ENCODE measurements at places on chromosomes 6 and 20.

GRCh38 chr6:150403458-150404246 is 34.8 kb downstream of the IYD start:
- DNase-seq: peak; percentile 65

DNA sequence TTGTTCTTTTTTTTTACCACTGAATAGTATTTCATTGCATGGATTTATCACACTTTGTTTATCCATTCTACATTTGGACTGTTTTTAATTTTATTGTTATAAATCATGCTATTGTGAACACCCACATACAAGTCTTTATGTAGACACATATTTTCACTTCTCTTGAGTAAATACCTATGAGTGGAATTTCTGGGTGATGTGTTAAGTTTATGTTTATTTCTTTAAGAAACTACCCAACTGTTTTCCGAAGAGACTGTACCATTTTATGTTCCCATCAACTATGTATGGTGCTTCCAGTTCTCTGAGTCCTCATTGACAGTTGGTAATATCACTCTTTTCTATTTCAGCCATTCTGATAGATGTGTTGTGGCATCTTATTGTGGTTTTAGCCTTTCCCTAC is 54.0 kb downstream of the RIN2 start:
- DNase-seq: no peak

DNA sequence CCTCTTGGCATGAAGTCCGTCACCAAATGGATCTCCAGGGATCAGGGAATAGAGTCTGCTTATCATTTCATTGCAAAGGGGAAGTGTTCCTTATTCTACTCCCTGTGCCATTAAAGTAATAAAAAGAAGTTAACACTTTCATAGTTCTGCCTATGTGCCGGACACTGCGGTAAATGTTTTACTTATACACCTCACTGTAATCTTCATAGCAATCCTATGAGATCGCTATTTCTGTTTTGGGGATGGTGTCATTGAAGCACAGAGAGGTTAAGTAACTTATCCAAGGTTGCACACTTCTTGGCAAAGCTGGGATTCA is 177.7 kb downstream of the TSHZ2 start:
- DNase-seq: peak; percentile 27

DNA sequence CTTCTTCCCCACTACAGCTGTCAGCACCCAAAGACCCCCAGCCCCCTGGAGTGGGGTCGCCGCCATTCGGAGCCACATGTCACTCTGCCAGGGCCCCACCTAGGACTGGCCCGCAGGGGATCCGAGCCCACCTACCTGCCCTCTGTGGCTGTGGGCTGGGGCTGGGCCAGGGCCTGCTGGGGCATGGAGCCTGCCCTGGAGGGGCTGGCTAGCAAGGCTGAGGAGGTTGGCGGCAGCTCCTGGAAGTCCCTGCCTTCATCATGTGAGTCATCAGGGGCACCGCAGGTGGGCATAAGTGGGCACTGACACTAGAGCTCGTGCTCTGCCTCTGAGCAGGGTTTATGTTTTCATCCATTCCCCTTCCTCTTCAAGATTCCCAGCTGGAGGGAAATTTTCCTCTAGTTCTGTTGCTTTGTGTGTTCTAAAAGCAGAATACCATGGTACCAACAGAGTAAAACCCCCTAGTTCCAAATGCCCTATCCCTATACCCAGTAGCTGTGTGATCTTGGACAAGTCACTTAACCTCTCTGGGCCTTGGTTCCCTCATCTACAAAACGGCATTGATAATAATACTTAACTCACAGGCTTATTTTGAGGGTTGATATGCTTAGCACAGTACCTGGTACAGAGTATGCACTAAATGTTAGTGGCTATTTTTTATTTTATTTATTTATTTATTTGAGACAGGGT is 8.7 kb upstream of the FANCE start:
- peak; percentile 30 for DNase-seq

DNA sequence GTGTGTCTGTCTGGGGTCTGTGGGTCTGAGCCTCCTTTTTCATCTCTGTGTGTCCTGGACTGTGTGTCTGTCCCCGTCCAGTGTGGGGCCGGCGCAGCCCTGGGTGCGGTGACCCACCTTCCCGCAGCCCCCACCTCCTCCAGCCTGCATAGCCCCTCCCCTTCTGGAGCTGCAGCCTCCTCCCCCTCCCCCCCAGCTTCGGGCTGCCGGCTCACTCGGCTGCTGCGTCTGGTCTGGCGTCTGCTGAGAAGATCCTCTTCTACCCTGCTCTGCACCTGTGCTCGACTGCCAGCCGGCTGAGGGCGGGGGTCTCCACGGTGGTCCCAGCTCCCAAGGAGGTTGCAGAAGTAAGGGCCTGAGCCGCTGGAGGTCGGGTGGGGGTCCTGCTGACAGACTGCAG is 7.6 kb upstream of the LKAAEAR1 start:
- peak; percentile 34 for DNase-seq

- peak; percentile 85 for DNase-seq
Measured at GRCh38 chr6:31681135-31681671, 336 bp upstream of the LY6G5C start.

DNA sequence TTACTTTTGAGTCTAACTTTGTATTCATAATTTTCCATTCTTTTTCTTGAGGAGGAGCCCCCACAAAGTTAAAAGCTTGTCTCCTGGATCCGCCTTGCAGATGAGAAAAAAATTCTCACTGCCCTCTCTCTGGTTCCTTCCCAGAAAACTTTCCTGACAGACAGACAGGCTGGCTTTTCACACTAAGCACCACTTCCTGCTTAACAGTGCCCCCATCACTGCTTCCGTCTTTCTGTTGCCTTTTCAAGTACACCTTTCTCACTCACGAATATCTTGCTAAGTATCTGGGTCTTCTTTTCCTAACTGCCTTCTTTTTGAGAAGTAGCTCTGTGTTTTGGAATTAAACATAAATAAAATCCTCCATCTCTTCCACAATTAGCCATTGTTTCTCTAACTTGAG is 19.8 kb upstream of the LMBRD1 start:
- peak; percentile 43 for DNase-seq

GRCh38 chr20:37364013-37364926 is 18.3 kb downstream of the SRC start:
- DNase-seq: no peak

GRCh38 chr6:28134015-28134414 is 7.7 kb upstream of the ZKSCAN8 start:
- DNase-seq: peak; percentile 48

GRCh38 chr20:37160683-37161082 is 18.4 kb upstream of the RPN2 start:
- DNase-seq: no peak

DNA sequence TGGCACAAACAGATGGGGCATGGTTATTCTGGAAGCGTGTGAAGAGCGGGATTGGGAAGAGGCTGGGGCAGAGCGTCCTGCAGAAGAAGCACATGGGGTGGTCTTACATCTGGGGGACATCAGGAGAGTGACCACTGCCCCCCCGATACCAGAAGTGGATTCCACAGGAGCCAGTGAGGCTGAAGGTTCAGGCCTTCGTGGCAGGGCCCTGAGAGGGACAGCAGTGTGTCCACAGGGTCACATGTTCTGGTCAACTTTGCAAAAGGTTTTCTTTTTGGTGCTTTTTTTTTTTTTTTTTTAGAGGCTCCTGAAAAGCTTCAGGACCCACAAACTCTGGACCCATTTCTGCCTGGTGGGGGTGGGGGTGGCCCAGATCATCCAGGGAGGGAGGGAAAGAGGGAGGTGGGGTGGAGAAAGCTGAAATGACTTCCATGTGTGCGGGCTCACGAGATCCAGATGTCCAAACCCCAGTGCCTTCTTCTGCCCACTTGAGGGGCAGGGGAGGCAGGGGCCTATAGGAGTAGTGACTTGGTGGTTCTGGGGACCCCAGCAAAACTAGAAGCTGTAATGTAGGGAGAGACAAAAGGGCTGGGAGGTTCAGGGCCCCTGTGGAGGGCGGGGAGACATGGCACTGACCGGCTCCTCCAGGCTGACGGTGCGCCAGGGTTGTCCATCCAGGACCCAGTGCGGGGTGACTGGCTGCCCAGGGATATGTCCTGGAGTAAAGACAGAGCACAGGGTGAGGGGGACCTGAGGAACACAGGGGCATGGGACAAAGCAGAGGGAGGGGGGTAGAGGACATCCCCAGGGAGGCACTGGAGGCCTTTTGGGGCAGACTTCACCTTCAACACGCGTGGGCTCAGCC is 2.7 kb downstream of the ADAM33 start:
- no peak for DNase-seq

DNA sequence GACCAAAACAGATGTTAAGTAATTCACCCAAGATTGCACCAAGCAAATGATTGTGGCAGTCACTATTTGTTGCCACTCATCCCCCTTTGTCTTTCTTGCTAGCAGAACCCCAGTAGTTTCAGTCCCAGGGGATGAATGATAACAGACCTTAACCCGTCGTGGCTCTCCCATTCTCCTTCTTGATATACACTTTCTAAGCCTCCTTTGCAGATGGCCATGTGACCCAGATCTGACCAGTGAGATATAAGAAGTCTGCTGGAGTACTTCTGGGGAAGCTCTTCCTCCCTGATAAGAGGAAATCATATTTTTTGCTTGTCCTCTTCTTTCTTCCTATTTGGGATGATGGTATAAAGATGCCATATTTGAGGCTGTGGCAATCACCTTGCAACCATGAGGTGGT is 9.6 kb upstream of the SH3BGRL2 start:
- DNase-seq: no peak

DNA sequence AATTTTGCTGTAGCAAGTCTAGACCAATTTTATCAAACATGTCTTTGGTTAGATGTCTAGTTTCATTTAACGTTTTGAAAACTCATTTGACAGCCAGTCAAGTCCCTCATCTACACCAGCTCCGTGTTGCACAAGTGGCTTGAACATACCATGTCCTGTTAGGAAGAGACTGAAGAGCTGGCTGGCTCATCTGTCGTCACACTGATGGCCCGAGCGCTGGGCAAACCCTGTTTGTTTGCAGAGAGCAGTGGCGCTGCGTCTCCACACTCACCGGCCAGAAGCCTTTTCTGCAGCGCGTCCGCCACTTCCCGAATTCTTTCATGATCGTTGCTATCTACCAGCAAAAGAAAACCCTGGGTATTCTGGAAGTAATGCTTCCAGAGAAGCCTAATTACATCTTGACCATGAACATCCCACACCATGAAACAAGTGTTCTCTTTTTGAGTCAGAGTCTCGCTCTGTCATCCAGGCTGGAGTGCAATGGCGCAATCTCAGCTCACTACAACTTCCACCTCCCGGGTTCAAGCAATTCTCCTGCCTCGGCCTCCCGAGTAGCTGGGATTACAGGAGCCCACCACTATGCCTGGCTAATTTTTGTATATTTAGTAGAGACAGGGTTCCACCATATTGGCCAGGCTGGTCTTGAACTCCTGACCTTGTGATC is 10.7 kb upstream of the TCFL5 start:
- DNase-seq: peak; percentile 7

GRCh38 chr6:4533576-4533975 is 242.6 kb upstream of the CDYL start:
- no peak for DNase-seq

DNA sequence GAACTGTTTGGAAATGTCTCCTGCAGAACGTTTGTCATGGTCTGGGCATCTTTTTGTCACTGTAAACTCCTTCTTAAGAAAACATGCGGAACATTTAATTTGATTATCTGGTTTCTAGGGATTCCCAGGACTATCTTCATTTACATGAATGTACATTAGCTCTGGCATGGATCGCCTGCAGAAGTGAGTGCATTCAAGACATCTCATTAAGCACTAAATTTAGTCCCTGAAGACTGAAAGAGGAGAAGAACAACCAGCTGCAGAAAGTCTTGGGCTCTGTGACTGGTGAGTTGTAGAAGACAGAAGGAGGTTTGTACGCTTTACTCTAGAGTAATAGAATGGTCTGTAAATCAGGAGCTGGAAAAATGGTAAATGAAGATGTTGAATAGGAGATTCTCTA is 540.7 kb downstream of the BCKDHB start:
- no peak for DNase-seq

DNA sequence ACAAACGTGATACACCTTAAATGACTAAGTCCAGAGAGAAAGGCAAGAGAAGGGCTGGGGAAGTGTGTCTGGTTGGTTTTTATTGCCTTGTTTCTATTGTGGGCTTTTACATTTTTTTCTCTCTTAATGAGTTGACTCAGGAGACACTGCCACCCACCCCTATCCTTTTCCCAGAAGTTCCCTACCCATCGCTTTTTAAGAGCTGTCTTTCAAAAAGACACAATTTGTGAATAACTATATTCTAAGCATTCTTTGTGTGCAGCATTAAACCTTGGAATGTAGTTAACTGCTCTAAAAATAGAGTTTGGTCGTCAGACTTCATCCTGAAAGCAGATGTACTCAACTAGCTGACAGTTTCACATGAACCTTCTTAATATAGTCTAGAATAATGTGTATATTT is 174.9 kb downstream of the ISM1 start:
- DNase-seq: no peak

DNA sequence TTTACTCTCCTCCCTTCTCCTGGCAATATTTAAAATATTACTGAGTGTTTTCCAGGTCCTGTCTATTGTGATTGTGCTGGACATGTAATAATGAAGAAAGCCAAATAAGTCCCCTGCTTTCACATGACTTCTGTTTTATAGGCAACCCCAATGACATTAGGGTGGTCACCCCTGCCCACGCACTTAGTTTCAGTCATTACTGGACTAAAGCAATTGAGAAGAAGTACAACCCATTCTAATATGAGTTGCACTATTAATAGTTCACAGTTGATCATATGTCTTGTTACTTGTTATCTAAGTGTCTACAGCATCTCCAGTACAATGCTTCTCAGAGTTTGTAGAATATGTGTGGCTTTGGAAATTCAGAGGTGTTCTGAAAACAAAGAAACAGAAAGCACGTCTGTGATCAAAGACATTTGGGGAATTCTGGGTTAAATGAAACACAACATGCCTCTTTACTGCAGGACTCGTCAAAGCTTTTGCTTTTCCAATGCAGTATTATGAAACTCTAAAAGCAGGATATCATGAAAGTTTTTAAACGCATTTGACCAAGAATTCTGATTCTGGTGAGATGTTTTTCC is 789.5 kb downstream of the DHX35 start:
- no peak for DNase-seq

GRCh38 chr6:137233911-137234863 is 15.0 kb upstream of the IFNGR1 start:
- DNase-seq: no peak

- DNase-seq: no peak
Measured at GRCh38 chr6:103080497-103080896, 1687.0 kb downstream of the GRIK2 start.

All from NCI-H69 (cell line).